ENCODE measurements at places on chromosomes 2 and 18. TPM values are rescaled to one million over a fixed set of nuclear protein-coding genes. Genes with fewer than 3 reads are reported as not detected.

GRCh38 chr2:146523196-146523595 is 1321.6 kb upstream of the ACVR2A start:
- H3K4me3 ChIP-seq = no peak overlapping the region
- peak; percentile 22 for DNase-seq
- no peaks in the 10 kb centered on the region for H3K4me1 ChIP-seq
- no peaks in the 10 kb centered on the region for H3K27me3 ChIP-seq
- H3K36me3 ChIP-seq = no peaks in the 10 kb centered on the region
- no peak overlapping the region for H3K27ac ChIP-seq

- H3K27ac ChIP-seq = no peak overlapping the region
- peaks cover 2% of the 10 kb centered on the region for H3K4me1 ChIP-seq
- H3K4me3 ChIP-seq = no peak overlapping the region
- no peak for DNase-seq
- H3K36me3 ChIP-seq = no peaks in the 10 kb centered on the region
Observed at GRCh38 chr2:105540642-105541041, 141.8 kb upstream of the FHL2 start.

DNA sequence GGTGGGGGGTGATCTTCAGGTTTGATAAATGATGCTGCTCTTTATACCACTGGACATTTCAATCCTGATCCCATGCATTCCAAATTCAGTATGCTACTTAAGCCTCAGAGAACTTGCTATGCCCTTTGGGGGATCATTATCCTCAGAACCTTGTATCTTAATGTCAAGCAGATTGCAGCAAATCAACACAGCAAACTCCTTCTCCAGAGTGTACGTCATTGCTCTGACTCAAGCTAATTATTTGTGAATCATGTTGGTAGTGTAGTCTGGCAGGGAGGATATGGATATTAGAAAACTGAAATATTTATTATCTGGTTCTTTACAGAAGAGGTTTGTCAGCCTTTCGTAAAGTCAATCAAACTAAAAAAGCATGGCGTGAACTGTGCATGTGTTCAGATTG is 562.5 kb upstream of the FAM98A start:
- no peak overlapping the region for H3K4me3 ChIP-seq
- no peaks in the 10 kb centered on the region for H3K4me1 ChIP-seq

SPEG gene
- 176 TPM for total RNA-seq

EGR4 gene
- not detected for total RNA-seq

CTDSP1 gene
- 64.9 TPM for total RNA-seq

MFSD2B gene
- total RNA-seq = 0.18 TPM
